ENCODE measurements at places on chromosomes 16 and 17. TPM values are rescaled to one million over a fixed set of nuclear protein-coding genes. Genes with fewer than 3 reads are reported as not detected.

Gene LPCAT2
- total RNA-seq: 12.3 TPM

Gene RAB37
- 2.0 TPM for total RNA-seq

GRCh38 chr16:65523283-65523944 is 401.6 kb upstream of the CDH11 start:
- no peak for DNase-seq
- H3K36me3 ChIP-seq: no peaks in the 10 kb centered on the region
- no peaks in the 10 kb centered on the region for H3K4me1 ChIP-seq
- no peaks in the 10 kb centered on the region for H3K27me3 ChIP-seq
- H3K27ac ChIP-seq: no peak overlapping the region

- no peak overlapping the region for H3K4me3 ChIP-seq
- no peaks in the 10 kb centered on the region for H3K4me1 ChIP-seq
- no peaks in the 10 kb centered on the region for H3K27me3 ChIP-seq
- DNase-seq: no peak
- H3K27ac ChIP-seq: no peak overlapping the region
Measured at GRCh38 chr17:12097326-12097725, 76.6 kb downstream of the MAP2K4 start.

GRCh38 chr16:51017969-51018368 is 133.1 kb downstream of the SALL1 start:
- H3K27me3 ChIP-seq: peaks cover 3% of the 10 kb centered on the region
- H3K4me3 ChIP-seq: no peak overlapping the region
- H3K4me1 ChIP-seq: no peaks in the 10 kb centered on the region
- no peaks in the 10 kb centered on the region for H3K36me3 ChIP-seq
- no peak for DNase-seq

DNA sequence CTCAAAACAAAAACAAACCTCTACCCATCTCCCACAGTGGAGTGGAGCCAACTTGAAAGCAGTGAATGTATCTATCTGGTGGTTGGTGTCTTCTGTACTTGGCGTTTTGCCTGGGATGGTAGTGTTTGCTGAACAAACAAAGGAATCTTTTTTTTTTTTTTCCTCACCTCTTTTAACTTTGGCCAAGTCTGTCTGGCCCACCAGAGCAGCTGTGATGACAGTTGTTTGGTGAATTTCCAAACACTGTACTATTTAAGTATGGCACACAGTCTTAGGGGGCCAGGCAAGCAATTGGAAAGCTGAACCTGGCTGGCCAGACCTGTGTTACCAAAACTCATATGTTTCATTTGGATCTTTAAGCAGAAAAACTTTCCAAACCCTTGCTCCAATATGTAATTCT is 101.8 kb upstream of the CDH13 start:
- no peak overlapping the region for H3K4me3 ChIP-seq
- H3K4me1 ChIP-seq: no peaks in the 10 kb centered on the region
- DNase-seq: no peak
- no peaks in the 10 kb centered on the region for H3K27me3 ChIP-seq
- no peak overlapping the region for H3K27ac ChIP-seq

Data from breast epithelium (tissue), 4 donors.